Fibroblast of skin of back (primary cell): ENCODE measurements at places on chromosomes 7 and 10.

DNA sequence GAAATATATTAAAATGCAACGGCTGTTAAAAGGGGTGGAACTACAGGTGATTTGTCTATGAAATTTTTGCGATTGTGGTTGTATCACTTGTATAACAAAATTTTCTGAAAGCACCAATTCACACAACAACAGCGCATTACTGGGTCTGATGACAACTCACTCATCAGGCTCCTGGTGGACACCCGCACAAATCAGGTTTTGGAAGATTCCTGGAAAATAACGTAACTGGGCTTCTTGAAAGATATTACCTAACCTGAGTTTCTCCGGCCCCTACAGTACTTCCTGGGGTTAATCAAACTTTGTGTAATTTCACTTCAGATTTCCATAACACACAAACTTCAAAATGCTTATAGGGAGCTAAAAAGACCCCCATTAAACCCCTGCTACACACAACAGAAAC is 7.6 kb downstream of the SNX8 start:
- no peak for DNase-seq

- peak; percentile 26 for DNase-seq
These were observed 287.9 kb downstream of the TNS3 start for GRCh38 chr7:47293884-47294555.

DNA sequence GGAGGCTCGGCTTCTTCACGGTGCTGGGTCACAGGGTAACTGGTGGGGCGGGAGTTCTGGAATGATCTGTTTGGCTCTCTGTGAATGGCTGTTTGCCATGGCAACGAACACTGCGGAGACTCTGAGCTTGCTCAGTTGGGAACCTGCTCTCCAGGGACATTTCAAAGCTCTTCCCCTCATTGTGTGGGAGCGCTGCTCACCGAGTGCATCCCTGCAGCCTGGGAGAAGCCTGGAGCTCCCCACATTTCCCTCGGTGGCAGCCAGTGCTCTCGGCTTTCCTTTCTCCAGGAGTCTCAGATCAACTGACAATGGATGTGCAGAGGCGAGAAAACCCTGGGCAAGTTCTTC is 57.6 kb upstream of the CACUL1 start:
- no peak for DNase-seq

DNA sequence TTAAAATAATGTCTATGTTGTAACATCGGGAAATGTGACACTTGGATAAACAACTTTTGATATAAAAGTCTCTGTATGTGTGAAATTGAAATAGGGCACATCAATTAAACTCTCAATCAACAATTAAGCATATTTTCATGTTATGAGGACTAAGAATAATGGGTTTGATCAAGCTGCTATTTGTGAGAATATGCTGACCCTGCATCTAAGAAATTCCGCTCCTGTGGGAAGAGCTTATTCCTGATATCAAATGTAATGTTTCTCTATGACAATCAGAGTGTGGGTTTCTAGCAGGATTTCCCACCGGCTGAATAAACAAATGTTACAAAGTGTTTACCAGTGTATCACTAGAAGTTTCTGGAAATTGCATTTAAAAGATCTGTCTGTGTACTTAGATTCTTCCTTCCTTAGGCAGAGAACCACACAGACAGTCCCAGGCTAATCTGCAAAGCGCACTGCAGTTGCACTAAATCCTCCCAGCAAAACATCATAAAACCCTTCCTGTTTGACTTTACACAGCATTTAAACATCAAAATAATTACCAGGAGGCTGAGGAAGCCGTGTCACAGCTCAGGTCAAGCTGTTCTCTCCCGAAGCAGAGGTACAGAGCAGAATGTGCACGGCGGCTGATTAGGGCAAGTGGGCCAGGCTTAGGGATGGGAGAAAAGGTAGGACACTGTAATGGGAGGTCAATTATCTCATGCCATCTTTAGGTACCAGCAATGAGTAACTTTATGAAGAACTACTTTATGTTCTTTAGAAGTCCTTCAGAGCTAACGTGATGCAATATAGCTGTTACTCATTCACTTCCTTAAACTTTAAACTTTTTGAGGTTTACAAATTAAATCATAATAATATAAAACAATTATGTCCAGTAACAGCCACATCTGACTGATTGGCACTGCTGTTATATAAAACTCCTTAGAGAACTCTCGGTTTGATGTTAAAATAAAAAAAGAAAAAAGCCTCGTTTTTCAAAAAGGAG is 109.1 kb upstream of the CTTNBP2 start:
- no peak for DNase-seq

GRCh38 chr10:78959217-78959923 is 109.4 kb upstream of the ZMIZ1 start:
- no peak for DNase-seq

- DNase-seq, result no peak
These were observed 343.7 kb downstream of the GLRX3 start for GRCh38 chr10:130479926-130480325.

DNA sequence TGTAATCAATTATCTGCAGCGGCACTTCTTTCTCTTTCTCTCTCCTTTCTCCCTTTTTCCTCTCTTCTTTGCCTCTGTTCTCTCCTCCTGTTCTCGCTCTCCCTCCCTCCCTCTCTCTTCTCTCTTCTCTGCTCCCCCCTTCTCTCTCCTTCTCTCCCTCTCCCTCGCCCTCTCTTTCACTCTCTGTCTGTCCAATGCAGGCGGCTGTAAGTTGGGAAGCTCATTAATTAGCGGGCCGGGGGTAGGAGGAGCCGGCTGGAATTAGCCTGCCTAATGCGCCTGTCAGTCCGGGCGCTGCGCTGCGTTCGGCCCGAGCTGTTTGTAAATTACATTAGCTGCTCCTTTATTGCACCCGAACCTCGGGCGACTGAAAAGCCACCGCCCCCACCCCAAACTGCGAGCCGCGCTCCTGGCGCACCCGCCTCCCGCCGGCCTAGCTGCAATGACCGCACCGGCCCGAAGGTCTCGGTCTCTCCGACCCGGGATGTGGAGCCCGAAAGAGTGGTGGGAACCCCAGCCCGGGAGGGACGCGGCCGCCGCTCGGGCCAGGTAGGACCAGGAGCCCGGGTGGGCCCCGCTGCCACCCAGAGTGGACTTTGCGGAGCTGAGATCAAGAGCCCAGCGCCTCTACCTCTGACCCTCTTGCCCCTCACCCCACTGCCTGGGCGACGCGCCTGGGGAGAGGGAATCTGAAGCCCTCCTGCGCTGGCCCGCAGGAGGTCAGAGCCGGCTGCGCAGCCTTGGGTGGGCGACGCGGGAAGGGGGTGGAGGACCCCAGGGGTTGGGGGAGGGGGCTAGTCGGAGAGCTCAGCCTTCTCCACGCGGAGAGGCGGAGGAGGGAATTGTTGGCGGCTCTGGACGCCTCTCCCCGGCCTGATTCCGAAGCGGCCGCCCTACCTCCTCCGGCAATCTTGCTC is at the start of gene LBX1:
LBX1 (minus strand) TSS at position 198 of the 917 bp plus-strand sequence. CDS start 648 bp downstream, outside the sequence.
- no peak for DNase-seq

DNA sequence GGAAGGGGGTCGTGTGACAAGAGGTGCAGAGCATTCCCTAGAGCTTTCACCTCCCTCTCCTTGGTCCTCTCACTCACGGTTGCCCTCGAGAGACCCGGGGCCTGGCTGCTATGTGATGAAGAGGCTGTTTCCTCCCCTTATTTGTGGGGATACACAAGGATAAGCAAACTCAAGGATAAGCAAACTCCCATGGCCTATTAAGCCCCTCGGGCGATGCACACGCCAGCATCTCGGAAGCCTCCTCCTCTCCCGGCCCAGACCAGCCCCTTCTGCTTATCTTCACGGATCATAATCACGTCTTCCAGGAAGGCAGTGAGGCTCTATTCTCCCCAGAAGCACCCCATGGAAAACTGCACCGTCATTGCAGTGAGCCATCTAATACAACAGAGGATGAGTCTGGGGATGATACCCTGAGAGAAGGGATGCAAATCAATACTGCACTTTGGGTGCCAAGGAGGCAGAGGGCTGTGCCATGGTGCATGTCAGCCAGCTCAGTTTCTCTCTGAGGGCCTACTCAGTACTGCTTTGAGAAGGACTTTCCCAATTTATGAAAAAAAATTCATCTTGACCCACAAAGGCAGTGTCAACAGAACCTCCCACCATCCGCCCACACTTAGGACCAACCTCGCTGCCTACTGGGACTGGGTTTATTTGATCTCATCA is 22.2 kb downstream of the TMEM273 start:
- DNase-seq, result no peak

GRCh38 chr10:128150561-128150960 is 24.3 kb upstream of the MKI67 start:
- no peak for DNase-seq

DNA sequence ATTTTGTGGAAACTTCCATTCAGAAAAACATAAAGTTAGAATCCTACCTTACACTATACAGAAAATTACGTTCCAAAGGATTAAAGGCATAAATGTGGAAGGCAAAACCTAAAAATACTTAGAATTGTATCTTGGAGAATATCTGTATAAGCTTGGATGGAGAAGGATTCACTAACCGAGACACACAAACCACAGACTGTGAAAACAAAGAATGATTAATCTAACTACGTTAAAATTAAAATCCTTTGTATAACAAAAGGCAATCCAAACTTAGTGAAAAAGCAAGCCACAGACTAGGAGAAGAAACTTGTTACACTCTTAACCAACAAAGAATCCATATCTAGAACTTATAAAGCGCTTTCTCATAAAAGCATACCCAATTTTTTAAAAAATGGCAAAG is 678.8 kb downstream of the INHBA start:
- no peak for DNase-seq

GRCh38 chr7:44157116-44158080 is 16.3 kb upstream of the MYL7 start:
- no peak for DNase-seq

GRCh38 chr7:130154501-130155317 is 50.5 kb downstream of the TMEM209 start:
- DNase-seq, result no peak

DNA sequence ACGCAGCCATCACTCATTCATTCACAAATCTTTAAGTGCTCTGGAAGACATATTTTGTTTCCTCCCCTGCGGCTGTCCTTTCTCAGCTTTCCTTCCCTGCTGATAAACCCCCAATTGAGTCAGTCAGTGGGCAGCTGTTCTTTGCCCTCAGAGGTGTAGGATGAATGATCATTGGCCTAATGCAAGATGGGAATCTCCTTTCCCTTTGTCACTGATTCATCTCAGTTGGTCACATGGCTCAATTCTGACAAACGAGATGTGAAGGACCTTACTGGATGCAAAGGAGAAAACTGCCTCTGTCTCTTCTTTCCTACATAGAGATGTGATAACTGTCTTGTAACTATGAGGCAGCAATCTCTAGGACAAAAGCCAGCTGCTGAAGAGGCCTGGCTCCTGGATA is 44.6 kb downstream of the COL28A1 start:
- no peak for DNase-seq

GRCh38 chr7:44097064-44097932 is 6.8 kb upstream of the AEBP1 start:
- DNase-seq, result no peak

- no peak for DNase-seq
These were observed 13.2 kb downstream of the IL2RA start for GRCh38 chr10:6049031-6049400.

- DNase-seq, result no peak
These were observed 41.6 kb upstream of the GSAP start for GRCh38 chr7:77457779-77458178.

- no peak for DNase-seq
These were observed 369.2 kb upstream of the MGMT start for GRCh38 chr10:129097776-129098330.
